ENCODE measurements at places on chromosomes 11 and 22.
A peak's percentile ranks its signal among the peaks of the same experiment; 100 is the strongest.

DNA sequence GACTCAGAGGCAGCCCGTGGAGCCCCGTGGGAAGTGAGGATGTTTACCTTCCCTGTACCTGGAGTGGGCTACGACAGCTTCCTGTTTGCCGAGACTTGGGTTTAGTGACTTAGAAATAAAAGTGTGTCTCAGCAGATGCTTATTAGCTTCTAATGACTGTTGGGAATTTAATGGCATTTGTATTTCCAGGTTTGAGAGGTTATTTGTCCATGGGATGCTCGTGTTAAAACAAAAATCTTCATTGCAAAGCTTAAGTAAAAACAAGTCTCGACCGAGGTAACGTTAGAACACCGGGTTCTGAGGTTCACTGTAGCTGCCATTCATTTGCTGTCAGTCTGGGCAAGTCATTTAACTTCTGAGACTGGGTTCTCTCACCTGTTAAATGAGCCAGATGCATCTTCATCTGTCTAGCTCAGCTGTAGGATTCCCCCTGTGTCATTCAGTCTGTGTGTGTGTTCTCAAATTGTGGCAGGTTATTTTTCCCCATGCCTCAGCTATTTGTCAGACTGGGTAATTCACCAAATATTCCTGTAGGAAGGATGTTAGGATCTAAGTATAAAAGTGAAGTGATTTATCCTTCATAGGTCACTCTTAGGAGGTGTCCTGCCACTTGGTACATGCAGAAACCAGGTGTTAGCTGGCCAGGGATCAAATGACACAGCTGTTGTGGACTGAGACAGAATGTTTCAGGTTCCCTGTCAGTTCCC is 791 bp downstream of the EI24 start:
- DNase-seq: no peak

GRCh38 chr11:10823152-10823579 is 14.4 kb upstream of the EIF4G2 start:
- DNase-seq: no peak

DNA sequence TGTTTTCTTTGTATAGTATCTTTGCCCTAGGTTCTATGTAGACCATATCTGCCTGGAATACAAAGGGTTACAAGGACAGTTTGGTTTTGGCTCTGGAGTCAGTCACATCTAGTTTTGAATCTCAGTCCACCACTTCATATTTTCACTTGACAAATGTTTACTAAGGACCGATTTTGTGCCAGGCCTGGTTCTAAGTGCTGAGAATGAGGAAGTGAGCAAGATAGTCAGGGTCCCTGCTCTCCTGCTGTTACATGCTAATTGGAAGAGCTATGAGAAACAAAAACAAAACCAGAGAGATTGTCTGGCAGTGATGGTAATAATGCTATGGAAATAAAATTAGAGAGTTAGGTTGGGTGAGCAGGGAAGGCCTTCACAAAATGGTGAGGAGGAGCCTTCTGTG is 66.1 kb upstream of the ARHGAP20 start:
- DNase-seq: no peak

DNA sequence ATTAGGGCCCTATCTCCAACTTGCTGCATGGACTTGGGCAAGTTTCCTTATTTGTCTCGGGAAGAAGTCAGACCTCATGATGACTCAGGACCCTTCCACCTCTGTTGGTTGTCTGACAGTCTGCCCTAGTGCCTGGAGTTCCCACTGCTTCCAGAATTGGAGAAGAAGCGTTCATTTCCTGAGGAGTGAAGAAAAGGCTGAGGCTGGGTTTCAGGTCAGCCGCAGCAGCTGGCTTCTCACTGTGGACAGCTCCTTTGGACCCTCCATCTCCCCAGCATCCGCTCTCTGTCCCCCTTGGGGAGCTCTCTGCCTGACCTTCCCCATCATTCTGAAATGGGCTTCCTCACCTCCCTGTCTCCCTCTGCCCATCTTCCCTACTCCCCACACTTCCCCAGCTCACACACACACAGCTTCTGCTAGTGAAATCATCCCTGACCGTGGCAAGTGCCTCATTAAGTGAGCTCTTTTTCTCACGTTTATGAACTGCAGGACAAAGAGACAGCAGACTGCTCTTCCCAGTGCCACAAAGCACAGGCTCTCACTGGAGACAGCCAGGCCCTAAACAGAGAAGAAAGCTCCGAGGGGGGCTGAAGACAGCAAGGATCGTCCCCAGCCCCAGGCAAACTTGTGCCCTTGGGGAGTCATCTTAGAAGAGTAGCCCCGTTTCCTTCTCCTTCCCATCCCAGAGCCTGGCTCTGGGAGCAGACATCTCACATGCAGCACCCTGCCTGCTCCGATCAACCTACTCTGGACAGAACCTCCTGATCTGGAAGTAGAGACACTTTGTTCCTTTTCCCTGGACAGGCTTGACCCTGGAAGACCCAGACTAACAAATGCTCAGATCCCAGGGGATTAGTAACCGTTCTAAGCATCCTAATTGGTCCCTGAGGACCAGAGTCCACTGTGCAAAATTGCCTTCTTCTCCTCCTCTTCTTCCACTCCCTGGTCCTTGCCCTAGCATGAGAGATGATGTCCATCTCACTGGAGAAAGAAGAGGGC is 157.9 kb downstream of the FEZ1 start:
- DNase-seq: no peak

- DNase-seq: peak; percentile 72
These were observed 14.9 kb upstream of the TSKU start for GRCh38 chr11:76768088-76768908.

GRCh38 chr22:33922349-33922681 is 2.0 kb upstream of the LARGE1 start:
- no peak for DNase-seq

DNA sequence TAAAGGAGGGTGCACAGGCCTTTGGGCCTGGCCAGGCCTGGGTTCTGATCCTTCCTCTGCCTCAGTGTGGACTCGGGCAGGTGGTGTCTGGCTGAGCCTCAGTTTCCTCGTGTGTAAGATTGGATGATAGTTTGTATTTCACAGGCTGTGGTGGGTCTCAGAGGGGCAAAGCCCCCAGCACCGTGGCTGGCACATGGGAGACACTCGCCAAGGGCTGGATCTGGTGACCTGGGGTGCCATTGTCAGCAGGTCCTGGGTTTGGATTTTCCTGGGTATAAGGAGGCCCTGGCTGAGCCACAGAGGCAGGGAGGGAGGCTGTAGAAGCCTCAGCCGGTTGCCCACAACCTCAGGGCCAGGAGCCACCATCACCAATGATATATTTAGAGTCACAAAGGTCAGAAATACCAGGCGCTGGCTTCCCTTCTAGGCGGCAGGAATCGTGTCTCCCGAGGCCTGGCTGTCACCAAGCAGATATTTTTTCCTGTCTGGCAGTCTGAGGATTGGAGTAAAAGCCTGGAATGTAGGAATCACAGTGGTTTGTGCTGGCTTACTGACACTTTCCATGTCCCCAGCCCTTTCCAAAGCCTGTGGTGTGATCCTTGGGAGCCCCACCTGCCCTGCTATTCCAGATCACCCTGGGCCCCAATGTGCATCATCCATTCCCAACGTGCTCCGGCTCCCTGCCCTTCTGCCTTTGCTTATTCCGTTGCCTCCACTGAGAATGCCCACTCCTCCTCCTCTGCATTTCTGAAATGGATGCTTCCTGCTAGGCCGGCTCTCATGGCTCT is 15.6 kb downstream of the KCNC1 start:
- DNase-seq: no peak

DNA sequence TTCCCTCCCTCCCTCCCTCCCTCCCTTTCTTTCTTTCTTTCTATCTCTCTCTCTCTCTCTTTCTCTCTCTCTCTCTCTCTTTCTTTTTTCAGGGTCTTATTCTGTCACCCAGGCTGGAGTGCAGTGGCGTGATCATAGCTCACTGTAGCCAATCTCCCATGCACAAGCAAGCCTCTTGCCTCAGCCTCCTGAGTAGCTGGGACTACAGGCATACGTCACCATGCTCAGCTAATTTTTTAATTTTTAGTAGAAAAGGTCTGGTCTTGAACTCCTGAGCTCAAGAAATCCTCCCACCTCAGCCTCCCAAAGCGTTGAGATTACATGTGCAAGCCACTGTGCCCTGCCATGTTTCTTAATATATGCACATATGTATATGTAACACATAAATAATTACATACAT is 19.0 kb downstream of the TSKU start:
- DNase-seq: no peak

- DNase-seq: no peak
These were observed 925.3 kb downstream of the TBC1D22A start for GRCh38 chr22:47687776-47688175.
